Stimulated activated CD4-positive, alpha-beta T cell treated with anti-CD3 and anti-CD28 coated beads, TNF-alpha, amount 100 ng/mL, for 4 hours (primary cell): ENCODE measurements at places on chromosomes 2 and 18.

- DNase-seq, result no peak
These were observed 172.0 kb downstream of the ZFP36L2 start for GRCh38 chr2:43054367-43054766.

DNA sequence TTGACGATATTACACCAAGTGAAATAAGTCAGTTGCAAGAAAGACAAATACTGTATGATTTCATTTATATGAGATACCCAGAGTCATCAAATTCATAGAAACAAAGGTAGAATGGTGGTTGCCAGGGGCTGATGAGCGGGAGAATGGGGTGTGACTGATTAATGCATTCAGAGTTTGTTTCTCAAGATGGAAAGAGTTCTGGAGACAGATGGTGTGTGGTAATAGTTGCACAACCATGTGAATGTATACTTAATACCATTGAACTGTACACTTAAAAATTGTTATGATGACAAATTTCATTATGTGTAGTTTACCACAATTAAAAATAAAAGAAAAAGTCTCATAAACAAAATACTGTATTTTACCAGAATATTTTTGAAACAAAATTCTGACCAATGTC, 117.3 kb downstream of the PIGN start:
- no peak for DNase-seq

DNA sequence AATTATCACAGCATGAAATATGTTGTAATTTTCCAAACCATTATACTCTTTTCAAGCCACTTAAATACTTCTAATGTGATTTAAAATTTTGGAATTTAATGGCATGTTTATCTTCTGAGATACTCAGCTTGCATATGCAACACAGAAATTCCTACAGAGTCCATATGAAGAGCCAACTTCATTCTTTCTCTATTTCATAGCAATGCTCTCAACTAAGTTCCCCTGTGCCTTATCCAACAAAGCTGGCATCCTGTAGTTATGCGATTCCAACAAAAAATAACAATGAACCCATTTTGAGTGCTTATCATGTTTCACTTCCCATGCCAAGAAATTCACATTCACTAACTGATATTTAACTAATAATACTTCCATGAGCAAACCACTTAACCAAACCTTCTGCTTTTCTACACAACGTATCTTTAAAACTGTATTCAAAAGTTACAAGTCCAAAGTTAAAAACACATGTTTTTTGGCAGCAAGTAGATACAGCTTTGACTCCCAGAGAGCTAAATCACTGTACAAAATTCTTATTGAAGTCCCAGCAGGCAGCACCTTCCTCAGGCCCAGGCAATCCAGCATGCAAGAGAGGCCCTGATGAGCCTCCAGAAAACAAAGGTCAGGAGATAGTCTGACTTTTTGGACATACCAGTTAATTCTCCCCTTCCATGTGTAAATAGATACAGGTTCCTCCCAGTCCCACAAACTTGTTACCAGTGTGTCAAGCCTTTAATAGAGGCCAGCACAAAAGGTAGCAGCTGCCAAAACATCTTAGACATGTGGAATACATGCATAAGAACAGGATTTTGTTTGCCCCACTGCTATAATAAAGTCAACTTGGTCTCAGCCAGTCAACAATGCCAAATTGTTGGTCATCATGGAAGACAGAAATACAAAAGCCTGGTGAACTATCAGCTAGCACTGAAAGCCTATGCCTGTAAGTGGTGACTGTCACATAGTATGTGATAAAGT, 113.1 kb upstream of the WDR75 start:
- DNase-seq, result no peak

DNA sequence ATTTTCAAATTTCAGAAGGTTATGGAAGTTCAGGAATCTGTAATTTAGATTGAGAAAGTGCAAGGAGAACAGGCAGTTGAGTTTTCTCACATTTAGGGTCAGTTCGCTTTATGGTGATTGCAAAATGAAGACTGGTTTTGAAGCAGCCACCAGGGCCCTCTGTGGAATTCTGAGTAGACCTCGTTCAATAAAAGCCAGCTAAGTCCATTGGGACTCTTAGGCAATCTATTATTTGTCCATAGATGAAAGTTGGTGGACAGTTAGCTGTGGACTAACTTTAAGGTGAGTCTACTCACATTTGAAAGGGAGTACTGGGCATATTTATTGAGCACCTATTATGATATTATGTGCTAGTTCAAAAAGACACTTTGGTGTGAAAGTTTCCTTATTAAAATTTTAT, 266.3 kb upstream of the LINC00305 start:
- no peak for DNase-seq

GRCh38 chr2:85066006-85066740, 67.0 kb upstream of the TCF7L1 start:
- DNase-seq, result no peak

- no peak for DNase-seq
These were observed 18.7 kb upstream of the SCYGR1 start for GRCh38 chr2:227406177-227407031.

GRCh38 chr2:67400560-67401485, 3.7 kb downstream of the ETAA1 start:
- no peak for DNase-seq

- DNase-seq, result no peak
These were observed 1071.7 kb downstream of the RPIA start for GRCh38 chr2:89763254-89763580.

- no peak for DNase-seq
These were observed 465.6 kb upstream of the TRIB2 start for GRCh38 chr2:12251121-12251520.

DNA sequence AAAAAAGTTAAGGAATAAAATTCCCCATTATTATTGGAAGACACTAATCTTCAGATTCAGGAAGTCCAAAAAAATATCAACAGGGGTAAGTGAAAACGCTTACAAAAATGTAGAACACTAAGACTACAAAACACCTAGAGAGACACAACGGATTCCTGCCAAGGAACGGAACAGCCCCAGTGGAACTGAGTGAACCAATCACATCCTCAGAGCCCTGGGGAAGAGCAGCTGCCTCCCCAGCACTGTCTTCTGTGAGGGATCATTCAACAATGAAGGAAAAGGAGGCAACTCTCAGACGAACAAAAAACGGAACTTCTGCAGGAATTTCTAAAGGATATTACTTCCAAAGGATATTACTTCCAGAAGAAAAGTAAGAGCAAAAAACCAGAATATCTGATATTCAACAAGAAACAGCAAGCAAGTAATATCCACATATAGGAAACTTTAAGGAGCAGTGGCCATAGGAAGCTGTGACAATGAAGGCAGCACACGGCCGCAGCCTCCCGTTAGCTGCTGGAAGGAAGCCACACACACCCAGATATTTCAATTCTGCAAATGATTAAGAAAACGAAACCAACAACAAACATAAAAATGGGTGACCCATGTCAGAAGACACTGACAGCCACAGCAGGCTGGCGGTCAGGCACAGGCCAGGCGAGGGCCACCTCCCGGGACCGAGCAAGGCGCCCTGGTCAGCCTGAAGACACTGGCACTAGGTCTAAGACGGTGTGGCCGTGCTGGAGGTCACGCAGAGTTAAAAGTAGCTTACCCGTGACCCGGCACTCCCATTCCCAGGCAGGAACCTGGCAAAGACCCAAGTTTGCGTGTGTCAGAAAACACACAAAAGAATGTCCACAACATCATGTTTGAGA, 81.8 kb downstream of the HDAC4 start:
- no peak for DNase-seq

DNA sequence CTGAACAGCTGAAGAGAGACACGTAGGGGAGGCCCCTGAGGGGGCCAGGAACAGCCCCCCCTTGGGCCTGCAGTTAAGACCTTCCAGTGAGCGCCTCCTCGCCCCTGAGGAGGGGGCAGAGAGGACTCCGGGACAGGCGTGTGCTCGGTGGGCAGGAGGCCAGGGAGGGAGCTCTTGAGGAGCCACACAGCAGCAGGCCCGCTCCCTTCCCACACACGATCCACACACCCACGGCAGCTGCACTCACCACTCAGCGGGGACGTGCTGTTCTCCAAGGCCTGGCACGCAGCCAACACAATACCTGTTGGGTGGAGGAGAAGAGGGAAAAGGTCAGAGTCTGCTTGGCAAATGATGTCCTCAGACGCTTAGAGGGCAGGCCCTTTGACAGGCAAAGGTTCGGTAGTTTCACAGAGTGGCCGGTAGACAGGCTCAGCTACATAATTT, 39.0 kb downstream of the TGFA start:
- no peak for DNase-seq

DNA sequence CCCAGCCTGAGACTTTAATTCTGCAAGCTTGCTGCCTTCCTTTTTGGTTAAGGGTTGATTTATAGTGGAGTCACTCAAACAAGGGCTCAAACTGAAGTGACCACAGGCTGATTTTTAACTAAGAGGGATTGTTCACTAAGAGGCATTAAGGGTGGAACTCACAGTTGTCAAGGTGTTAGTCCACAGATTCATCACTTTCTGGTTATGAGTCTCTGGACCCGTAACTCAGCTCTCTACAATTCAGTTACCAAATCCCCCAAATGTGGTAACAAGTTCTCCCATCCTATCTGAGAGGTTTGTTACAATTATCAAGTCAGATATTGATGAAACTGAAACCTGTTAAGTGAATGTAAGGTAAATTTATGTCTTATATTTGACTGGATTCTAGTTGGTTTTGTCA, 185.9 kb upstream of the KLHL14 start:
- DNase-seq, result no peak

- DNase-seq, result no peak
These were observed 41.5 kb downstream of the SP140 start for GRCh38 chr2:230267059-230267458.

GRCh38 chr2:204180649-204181048, 244.1 kb downstream of the ICOS start:
- no peak for DNase-seq

GRCh38 chr2:71756280-71756906, 303.0 kb downstream of the DYSF start:
- DNase-seq, result no peak

GRCh38 chr2:3493615-3494007, 25.7 kb downstream of the ADI1 start:
- DNase-seq, result no peak
